ENCODE measurements at places on chromosomes 7 and 10. TPM values are rescaled to one million over a fixed set of nuclear protein-coding genes. Genes with fewer than 3 reads are reported as not detected.

The PLEKHS1 gene
- not detected for total RNA-seq

The UPK3B gene
- total RNA-seq, result 2.1 TPM

The KIAA1549 gene
- 29.0 TPM for total RNA-seq

The MYL7 gene
- total RNA-seq, result not detected

The TM9SF3 gene
- 94.0 TPM for total RNA-seq

The MOGAT3 gene
- not detected for total RNA-seq

The SEMA3A gene
- 36.0 TPM for total RNA-seq

The ATG9B gene
- 3.9 TPM for total RNA-seq

The GRM8 gene
- 25.2 TPM for total RNA-seq

The IGF2BP3 gene
- 52.7 TPM for total RNA-seq

The TCERG1L gene
- total RNA-seq, result 6.8 TPM

The CYP3A4 gene
- not detected for total RNA-seq

The TMEM273 gene
- total RNA-seq, result 2.8 TPM

The EXOC4 gene
- 106 TPM for total RNA-seq

The RBM33 gene
- 61.8 TPM for total RNA-seq

The SORBS1 gene
- total RNA-seq, result 114 TPM

The ZNF680 gene
- 64.3 TPM for total RNA-seq

The SPOCK2 gene
- total RNA-seq, result 118 TPM

The PPP1R3C gene
- total RNA-seq, result 19.6 TPM

The NPFFR1 gene
- 0.54 TPM for total RNA-seq

The FOXK1 gene
- 32.2 TPM for total RNA-seq

The GLI3 gene
- 11.6 TPM for total RNA-seq

The TRIM56 gene
- 3.0 TPM for total RNA-seq

The UPK3BL2 gene
- 8.0 TPM for total RNA-seq

The TFPI2 gene
- total RNA-seq, result 1.4 TPM

The AGR3 gene
- not detected for total RNA-seq

The LRRC61 gene
- 8.2 TPM for total RNA-seq

The ASZ1 gene
- total RNA-seq, result not detected

The MRPS24 gene
- total RNA-seq, result 21.8 TPM

The SNX13 gene
- total RNA-seq, result 72.9 TPM

The RAMP3 gene
- total RNA-seq, result 1.4 TPM

The PLPP4 gene
- 27.6 TPM for total RNA-seq

The MYO3A gene
- total RNA-seq, result 6.0 TPM

The PSD gene
- 38.8 TPM for total RNA-seq

The CYP2C19 gene
- total RNA-seq, result 0.36 TPM

The MSS51 gene
- 6.5 TPM for total RNA-seq

The ASAH2B gene
- total RNA-seq, result 9.1 TPM

The NANOS1 gene
- total RNA-seq, result 7.8 TPM

The SORCS1 gene
- 25.6 TPM for total RNA-seq

The LMTK2 gene
- 29.9 TPM for total RNA-seq

The FBXL13 gene
- 9.2 TPM for total RNA-seq

The PAX4 gene
- not detected for total RNA-seq

The CDHR1 gene
- 9.3 TPM for total RNA-seq

The COL1A2 gene
- total RNA-seq, result 233 TPM

The IFIT1 gene
- 5.1 TPM for total RNA-seq

The POLR2J2 gene
- 15.3 TPM for total RNA-seq

The ADRA2A gene
- total RNA-seq, result 8.5 TPM

The NRCAM gene
- 194 TPM for total RNA-seq

The SPACDR gene
- total RNA-seq, result 0.54 TPM

The HOXA4 gene
- total RNA-seq, result not detected

The PIK3CG gene
- 1.9 TPM for total RNA-seq

Data from cerebellum (tissue), 4 donors.